ENCODE measurements at places on chromosomes 1 and 21.
A peak's percentile ranks its signal among the peaks of the same experiment; 100 is the strongest.

GRCh38 chr1:1023700-1024099 lies 3.8 kb downstream of the AGRN start:
- no peak for DNase-seq

GRCh38 chr1:196070940-196071339 lies 537.3 kb downstream of the KCNT2 start:
- DNase-seq, result no peak

GRCh38 chr1:86419277-86419903 lies 4.6 kb upstream of the CLCA2 start:
- DNase-seq, result peak; percentile 71

DNA sequence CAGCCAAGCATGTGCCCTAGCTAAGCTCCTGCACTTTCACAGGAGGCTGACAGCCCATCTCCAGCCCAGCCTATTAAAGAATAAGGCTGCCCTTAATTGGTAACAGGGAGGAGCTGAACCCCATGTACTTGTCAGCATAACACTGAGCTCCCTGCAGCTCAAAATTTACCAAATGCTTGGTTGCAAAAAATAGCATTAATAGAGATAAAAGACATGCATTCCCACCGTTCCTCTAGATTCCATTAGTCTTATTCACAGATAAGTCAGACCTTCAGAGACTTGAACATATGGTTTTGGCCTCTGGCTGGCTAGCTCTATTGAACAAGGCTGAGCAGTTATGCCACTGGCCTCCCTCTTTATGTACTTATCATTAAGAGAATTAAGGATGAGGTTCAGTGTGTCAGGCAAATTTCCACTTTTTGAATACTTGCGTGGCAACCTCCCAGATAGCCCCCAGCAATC lies 29.2 kb downstream of the OLFML3 start:
- DNase-seq, result no peak

DNA sequence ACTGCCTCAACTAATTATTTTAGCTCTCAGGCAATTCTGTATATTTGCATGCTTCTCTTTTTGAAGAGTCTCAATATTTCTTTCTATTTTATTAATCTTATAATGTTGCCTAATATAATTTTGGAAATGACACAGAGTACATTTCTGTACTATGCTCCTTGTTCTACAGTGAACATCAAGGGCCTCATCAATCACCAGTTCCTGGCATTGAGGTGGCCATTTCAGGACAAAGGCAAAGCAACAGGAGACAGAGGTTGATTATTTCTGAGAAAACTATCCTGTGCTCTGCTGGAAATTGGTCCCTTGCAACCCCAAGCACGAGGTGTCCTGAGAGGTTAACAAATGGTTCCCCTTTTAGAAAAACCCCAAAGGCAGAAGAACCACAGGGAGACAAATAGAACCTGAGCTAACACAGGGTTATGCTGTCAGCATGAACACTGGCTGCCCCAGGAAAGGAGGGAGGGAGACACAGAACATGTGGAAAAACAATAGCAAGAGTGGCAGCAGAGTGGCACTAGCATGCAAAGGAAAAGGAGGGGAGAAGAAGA lies 63.9 kb upstream of the VAV3 start:
- DNase-seq, result no peak

All from activated naive CD4-positive, alpha-beta T cell treated with anti-CD3 and anti-CD28 coated beads for 36 hours (primary cell).